Endothelial cell (in vitro differentiated cells): ENCODE measurements at places on chromosomes 2 and 18.

DNA sequence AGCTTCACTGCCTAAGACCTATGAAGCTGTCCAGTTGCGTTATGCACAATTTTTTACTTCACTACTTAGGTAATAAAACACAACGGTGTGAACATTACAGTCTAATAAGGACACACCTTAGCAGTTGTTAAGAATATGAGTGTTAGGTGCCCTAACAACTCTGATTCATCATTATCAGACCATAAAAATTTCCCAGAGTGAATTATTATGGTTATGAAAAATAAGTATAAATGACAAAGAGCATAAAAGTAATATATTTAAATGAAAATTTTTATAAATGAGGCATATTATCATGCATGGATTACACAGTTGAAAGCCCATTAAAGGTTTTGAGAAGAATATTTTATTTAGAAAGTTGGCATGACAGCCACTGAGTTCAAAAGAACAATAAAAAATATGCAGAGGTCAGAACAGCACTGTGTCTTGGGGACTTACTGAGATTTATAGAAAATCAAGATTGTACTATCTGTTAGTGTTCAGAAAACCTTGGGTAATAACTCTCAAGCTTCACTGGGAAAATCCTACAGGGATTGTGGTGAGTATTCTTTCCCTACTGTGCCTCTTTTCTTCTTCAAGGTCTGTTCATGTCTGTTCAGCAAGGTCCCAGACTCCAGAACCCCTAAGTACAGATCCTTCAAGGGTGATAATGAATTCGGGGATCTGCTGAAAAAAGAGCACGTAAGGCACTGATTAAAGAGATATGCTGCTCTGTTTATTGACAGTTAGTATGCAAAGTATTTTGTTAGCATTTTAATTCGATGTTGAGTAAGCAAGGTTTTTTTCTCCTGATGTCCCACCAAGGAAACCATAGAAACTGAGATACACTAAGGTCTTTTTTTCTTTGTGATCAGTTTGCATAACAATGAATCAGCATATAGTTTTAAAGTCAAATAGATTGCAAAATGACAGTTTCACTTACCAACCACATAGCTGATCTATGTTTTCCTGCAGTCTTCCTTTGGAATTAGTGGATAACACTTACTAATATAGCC is 250.0 kb downstream of the DSEL start:
- H3K27ac ChIP-seq: no peak overlapping the region
- peaks cover 3% of the 10 kb centered on the region for H3K4me1 ChIP-seq
- no peaks in the 10 kb centered on the region for H3K36me3 ChIP-seq

GRCh38 chr2:150127346-150127990 is 360.0 kb downstream of the RND3 start:
- no peaks in the 10 kb centered on the region for H3K27me3 ChIP-seq
- no peaks in the 10 kb centered on the region for H3K36me3 ChIP-seq
- no peak overlapping the region for H3K27ac ChIP-seq
- H3K4me1 ChIP-seq: no peaks in the 10 kb centered on the region
- no peak overlapping the region for H3K4me3 ChIP-seq

- H3K4me3 ChIP-seq: no peak overlapping the region
- H3K36me3 ChIP-seq: no peaks in the 10 kb centered on the region
- no peaks in the 10 kb centered on the region for H3K4me1 ChIP-seq
- DNase-seq: no peak
- no peak overlapping the region for H3K27ac ChIP-seq
Measured at GRCh38 chr2:168158586-168158985, 88.8 kb downstream of the STK39 start.

- no peak overlapping the region for H3K4me3 ChIP-seq
- DNase-seq: no peak
- H3K27ac ChIP-seq: no peak overlapping the region
- H3K4me1 ChIP-seq: peaks cover 24% of the 10 kb centered on the region
- H3K27me3 ChIP-seq: peaks cover 6% of the 10 kb centered on the region
Measured at GRCh38 chr2:218295029-218295428, 2.7 kb upstream of the TMBIM1 start.

- DNase-seq: no peak
- H3K36me3 ChIP-seq: peaks cover 68% of the 10 kb centered on the region
- H3K4me1 ChIP-seq: peaks cover 76% of the 10 kb centered on the region
- H3K27ac ChIP-seq: peak overlapping the region; percentile 91
- peaks cover 16% of the 10 kb centered on the region for H3K27me3 ChIP-seq
- peak overlapping the region; percentile 79 for H3K4me3 ChIP-seq
Measured at GRCh38 chr2:71494523-71495155, 41.3 kb downstream of the DYSF start.
